Daoy (cell line): ENCODE measurements at places on chromosomes 2 and 18. TPM values are rescaled to one million over a fixed set of nuclear protein-coding genes. Genes with fewer than 3 reads are reported as not detected.

FSIP2 gene
- total RNA-seq, result not detected in 2 replicates

CRYGC gene
- not detected in 2 replicates for total RNA-seq

- DNase-seq, result peak; percentile 6
Measured at GRCh38 chr2:206004004-206004693, 81.8 kb downstream of the INO80D start.

GRCh38 chr2:95207111-95207961 is at the start of gene ZNF892:
Gene ZNF892, plus strand, starts transcription at chr2:95207521. Its CDS starts 295 bp downstream, at chr2:95207816.
- DNase-seq, result peak; percentile 94
